ENCODE measurements at places on chromosomes 3 and 15.

DNA sequence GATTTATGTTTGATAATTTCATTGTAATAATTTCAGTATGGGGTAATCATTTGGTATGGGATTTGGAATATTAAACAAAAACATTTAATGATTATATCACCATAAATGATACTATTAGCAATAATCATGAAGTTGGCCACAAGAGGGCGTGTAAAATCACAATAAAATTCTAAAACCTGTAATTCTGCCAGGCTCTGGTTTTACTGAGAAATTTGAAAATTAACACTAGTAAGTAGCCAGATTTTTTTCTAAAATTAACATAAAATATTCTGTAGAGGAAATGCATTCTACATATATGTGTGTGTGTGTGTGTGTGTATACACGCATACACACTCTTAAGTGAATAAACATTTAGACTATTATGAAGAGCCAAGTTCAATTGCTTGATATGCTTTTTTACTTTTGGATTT lies 40.5 kb downstream of the FEZF2 start:
- no peak for DNase-seq

GRCh38 chr15:52417521-52417920 lies 111.2 kb downstream of the MYO5A start:
- no peak for DNase-seq

DNA sequence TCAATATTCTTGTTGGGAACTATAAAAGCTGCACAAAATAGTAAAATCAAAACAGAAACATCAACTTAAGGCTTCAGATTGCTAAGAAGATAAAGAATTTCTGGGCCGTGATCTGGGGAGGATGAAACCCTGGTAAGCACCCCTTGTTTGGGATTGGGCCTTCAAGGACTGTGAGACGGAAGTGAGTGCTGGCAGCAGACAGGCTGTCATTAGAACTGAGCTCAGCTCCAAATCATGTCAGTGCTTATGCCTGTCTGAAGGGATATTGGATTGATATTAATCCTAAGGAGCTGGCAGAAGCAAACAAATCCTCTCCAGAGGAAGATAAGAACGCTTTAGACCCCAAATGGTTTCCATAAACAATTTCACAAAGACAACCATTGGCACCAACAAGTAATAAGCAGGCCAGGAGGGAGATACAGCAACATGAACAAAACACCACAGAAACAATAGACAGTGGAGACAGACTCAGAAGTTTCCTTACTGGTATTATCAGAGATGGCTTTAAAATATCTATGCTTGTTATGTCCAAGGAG lies 72.6 kb upstream of the CTXND1 start:
- no peak for DNase-seq

DNA sequence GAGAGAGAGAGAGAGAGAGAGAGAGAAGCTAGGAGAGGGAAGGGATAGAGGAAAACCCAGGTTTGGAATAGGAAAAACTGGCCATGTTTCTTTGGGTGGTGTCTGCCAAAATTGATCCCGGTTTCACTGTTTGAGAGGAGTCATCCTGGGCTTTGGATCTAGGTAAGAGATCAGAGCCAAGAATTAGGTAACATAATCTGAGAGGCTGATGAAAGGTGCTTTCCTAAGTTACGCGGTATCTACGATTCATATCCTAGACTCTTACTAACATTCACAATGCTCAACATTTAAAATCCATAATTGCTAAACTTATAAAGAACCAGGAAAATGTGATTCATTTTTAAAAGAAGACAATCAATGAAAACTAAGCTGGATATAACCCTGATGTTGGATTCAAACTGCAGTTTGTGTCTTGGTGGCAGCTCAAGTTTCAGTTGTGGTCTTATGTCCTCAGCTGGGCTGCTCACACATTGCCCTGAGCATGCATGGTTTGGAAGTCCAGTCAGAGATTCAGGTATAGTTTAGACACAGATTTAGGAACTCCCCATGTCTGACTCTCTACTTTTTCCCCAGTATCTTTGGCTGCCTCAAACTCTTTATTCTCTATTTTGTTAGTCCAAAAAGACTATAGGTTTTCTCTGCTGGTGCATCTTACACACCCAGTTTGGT lies 42.5 kb upstream of the FMN1 start:
- no peak for DNase-seq

GRCh38 chr15:91308199-91308598 lies 208.1 kb downstream of the SV2B start:
- DNase-seq, result no peak

DNA sequence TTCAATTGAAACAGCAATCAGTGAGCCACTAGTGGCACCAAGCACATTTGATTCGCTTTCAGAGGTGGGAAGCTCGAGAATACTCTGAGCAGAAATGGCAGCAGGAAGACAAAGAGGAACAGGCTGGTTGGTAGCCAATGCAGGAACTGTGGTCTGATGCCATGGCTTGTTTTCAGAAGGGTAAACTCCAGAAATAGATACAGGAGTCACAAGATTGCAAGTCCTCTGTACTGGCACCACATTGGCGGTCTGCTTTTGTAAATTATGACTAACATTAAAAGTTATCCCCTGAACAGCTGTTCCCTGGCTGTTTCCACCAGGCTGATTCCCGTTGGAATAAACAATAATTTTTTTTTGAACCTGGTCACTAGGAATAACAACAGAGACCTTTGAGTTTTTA lies 35.5 kb downstream of the USF3 start:
- no peak for DNase-seq

DNA sequence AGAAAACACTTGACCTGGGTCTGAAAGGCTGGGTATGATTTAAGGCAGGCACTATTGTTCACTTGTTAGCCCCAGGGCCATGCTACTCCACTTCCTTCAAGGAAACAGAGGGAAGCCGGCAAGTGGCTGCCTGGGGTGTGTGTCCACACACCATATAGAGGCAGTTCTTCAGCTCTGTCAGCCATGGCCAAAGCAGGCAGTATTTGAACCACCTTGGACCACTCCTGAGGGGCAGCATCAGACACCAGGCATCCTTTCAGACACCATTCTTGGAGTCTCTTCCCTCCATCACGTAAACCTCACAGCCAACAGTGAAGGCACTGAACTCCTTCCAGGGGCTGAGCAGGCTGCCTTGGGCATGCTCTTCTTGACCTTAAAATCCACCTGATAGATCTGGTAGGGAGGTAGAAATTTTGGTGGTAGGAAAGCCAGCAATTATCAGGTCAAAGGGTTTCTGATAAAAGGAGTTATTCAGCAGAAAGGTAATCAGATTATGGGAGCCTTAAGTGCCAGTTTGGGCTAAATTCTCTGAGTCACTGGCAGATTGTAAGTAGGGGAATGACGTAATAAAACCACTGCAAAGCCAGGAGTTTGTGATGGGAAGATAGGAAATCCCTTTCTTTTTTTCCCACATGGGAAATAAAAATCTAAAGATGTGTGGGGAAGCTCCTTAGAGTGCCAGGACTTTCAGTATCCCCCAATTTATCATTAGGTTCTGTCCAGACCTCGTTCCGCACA lies 20.2 kb downstream of the TGFBR2 start:
- DNase-seq, result no peak

DNA sequence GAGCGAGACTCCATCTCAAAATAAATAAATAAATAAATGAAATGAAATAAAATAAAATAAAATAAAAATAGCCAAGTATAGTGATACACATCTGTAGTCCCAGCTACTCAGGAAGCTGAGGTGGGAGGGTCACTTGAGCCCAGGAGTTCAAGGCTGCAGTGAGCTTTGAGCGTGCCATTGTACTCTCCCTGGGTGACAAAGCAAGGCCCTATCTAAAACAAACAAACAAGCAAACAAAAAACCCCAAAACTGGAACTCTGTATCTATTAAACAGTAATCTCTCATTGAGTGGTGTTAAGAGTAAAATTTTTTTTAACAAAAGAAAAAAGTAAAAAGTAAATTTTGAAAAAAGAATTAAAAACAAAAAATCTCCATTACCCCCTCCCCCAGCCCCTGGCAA lies 20.8 kb downstream of the EPM2AIP1 start:
- DNase-seq, result no peak

GRCh38 chr15:45802140-45802539 lies 167.3 kb downstream of the SQOR start:
- no peak for DNase-seq

- DNase-seq, result no peak
These were observed 930.3 kb downstream of the NTRK3 start for GRCh38 chr15:87326269-87326668.
